Activated CD8-positive, alpha-beta T cell treated with anti-CD3 and anti-CD28 coated beads for 36 hours (primary cell): ENCODE measurements at places on chromosomes 11 and 22.

GRCh38 chr11:22512457-22512856, 113.2 kb downstream of the FANCF start:
- no peak for DNase-seq

GRCh38 chr11:119895981-119896380, 167.0 kb upstream of the NECTIN1 start:
- DNase-seq, result no peak

DNA sequence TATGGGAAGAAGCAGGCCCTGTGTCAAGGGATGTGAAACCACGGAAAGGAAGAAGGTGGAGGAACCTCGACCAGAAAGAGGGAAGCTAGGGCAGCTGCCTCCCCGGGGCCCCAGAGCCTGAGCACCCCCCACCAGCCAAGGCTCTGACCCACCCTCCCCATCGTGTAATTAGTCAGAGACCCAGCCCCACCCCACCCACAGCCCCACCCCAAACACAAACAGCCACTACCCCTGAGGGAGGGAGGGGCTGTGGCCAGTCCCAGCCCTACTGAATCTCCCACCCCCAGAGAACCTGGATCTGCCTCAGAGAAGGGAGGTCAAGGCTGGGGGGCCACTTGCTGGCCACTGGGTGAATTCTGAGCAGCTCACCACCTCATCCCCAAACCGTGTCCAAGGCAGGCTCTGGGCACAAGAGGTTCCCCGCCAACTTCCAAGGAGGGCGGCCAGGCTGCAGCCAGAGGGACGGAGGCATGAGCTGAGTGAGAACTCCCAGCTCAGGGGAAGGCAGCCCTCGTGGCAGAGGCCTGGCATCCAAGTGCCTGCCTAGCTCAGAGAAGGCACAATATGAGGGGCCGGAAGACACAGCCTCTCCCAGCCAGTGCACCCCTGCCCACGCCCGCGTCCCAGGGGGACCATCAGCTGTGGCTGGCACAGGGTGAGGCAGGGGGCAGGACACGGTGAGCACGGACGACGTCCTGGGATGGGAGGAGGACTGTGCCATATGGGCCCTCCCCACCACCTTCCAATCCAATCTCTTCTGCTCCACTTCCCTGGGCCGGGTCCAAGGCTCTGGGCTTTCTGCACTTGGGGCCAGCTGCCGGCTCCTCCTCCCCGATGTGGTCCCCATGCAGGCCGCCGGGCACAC, 2.7 kb downstream of the PLXNB2 start:
- no peak for DNase-seq

DNA sequence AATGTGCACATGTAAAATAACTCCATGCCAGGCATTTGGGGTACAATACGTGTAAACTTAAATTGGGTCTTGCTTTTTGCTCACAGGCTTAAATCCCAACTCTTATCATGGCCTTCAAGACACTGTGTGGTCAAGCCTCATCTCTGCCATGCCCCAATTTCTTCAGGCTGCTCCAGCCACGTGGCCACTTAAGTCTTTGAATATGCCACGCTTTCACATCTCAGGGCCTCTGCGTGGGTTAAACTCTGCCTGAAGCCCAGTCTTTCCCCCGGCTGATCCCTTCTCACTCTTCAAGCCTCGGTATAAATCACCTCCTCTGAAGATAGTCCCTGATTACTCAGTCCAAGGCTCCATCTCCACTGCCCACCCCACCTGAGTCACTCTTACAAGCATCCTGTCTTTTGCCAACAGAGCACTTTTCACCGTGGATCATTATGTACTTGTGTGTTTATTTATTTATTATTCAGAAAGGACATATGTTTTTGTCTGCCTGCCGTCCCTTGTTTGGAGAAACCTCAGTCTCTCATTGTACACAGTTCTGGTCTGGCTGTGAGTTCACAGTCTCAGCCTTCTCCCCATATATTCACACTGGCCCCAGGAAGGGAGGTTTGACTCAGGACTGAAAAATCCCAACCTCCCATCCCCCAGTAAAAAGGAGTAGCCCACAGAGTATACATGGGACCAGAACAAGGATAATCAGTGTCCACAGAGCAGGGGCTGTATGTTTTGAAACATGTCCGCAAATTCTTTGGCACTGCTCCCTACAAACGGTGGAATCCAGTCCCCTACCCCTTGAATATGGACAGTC, 344.7 kb downstream of the MN1 start:
- no peak for DNase-seq

GRCh38 chr22:49133541-49133940, 694.1 kb downstream of the BRD1 start:
- DNase-seq, result no peak

DNA sequence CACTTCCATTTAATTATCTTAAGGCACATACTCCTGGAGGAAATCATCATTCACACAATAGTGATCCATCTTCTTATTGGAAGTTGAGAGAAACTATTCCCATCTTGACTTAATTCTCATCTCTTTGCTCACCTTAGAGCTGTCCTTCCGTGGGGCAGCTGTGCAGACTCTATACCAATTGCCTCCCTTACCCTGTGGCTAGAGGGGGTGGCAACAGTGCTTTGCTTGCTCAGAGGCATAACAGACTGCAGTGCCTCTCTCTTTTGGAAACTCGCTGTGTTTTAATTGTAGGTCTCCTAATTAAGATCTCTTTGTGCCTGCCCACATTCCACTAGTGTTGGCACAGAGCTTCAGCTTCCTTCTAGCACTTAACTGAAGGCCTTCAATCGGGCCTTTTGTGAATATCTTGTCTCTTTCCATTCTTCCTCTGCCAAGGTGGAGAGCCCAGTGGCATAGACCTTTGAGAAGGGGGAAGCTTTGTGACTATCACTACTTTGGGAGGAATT, 5.5 kb downstream of the KMT2A start:
- peak; percentile 20 for DNase-seq

- no peak for DNase-seq
Observed at GRCh38 chr11:2570841-2571597, 126.2 kb downstream of the KCNQ1 start.

DNA sequence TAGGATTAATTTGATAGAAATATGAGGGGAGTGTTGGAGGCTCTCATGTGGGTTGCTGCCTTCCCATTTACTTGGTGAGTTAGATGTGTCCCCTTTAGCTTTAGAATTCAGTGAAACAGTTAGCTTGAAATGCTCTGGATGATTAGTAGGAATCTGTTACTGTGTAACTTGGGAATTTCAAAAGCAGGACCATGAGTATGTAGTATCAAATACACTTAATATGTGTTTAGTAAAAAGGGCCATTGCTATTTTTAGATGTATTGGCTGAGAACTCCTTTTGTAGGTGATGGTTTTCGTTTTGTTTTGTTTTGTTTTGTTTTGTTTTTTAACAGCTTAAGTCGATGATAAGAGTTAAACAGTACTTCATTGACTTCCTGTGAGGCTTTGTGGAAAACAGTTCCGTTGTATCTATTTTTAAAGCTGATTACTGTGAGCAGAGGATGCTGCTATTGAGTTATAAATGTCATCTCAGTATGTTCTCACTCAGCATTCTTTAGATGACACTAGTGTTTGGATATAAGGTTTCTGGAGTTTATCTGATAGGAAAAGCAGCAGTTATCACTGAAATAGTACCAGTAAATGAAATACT, 53.5 kb downstream of the MCAM start:
- DNase-seq, result no peak

DNA sequence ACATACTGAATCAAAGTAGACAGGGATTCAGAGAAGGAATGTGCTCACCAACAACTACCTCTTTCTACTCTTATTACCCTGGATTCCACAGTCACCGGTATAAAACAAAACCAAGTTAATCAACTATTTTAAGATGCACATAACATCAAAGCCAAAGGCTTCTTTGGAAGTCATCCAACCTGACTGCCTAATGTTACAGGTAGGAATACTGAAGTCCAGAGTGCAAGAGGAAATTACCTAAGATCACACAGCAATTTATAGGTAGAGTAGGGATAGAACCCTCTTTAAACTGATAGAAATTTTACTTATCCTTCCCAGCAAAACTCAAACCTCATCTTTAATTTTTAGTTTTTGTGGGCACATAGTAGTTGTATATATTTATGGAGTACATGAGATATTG, 76.3 kb downstream of the PAK1 start:
- DNase-seq, result no peak

DNA sequence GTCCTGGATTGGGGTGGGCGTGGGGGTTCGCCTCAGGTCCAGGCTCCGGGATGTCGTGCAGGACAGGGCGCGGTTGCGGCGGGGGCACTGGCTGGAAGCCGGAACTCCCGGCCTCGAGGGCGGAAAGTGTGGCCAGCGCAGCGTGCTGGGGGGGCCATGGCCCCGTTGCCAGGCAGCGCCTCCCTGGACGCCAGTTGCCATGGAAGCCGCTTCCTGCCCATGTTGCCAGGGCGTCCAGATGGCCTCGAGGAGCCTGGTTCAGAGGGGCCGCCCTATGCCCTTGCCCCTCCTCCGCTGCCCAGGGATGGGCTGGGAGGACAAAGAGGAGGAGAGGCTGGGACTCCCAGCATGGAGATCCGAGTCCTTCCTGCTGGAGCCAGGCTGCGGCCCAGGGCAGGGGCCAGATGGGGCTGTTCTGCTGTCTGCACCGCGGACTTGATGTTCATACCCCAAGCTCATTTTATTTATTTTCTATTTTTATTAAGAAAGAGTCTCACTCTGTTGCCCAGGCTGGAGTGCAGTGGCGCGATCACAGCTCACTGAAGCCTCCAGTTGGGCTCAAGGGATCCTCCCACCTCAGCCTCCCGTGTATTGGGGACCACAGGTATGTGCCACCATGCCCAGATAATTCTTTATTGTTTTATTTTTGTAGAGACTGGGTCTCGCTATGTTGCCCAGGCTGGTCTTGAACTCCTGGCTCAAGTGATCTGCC, 4.6 kb upstream of the CCDC188 start:
- no peak for DNase-seq

DNA sequence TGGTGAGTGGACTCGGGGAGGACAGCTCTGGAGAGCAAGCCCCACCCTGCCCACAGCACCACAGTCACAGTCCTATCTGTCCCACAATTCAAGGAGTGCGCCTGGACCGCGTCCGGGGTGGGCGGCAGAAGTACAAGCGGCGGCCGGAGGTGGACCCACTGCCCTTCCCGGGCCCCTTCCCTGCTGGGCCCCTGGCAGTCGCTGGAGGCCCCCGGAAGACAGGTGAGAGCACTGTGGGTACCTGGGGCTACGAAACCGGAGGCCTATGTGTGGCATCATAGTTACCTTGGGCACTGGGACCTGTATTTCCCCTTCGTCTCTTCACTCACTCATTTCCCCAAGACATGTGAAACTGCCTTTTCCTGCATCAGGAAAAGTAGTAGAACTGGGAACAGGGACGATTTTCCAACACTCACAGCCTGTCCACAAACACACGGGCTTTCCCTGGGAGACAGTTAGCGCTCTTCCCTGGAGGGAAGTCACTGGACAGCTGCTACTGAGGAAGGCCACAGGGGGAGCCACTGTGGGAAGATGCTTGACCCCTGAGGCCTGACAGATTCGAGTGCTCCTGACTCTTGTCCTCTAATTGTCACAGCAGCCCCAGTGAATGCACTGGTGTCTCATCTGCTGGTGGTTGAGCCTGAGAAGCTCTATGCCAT, 3.1 kb downstream of the TRMT112 start:
- DNase-seq, result no peak

GRCh38 chr11:1750481-1750839, at the start of gene IFITM10:
Gene IFITM10 (minus strand): TSS chr11:1750595. CDS start chr11:1750442, 153 bp downstream.
- DNase-seq, result no peak

GRCh38 chr11:94153320-94153719, 24.7 kb downstream of the PANX1 start:
- no peak for DNase-seq

- DNase-seq, result no peak
Observed at GRCh38 chr11:114063149-114063828, 3.8 kb downstream of the ZBTB16 start.

GRCh38 chr22:44297470-44298061, 15.2 kb downstream of the SHISAL1 start:
- DNase-seq, result no peak

DNA sequence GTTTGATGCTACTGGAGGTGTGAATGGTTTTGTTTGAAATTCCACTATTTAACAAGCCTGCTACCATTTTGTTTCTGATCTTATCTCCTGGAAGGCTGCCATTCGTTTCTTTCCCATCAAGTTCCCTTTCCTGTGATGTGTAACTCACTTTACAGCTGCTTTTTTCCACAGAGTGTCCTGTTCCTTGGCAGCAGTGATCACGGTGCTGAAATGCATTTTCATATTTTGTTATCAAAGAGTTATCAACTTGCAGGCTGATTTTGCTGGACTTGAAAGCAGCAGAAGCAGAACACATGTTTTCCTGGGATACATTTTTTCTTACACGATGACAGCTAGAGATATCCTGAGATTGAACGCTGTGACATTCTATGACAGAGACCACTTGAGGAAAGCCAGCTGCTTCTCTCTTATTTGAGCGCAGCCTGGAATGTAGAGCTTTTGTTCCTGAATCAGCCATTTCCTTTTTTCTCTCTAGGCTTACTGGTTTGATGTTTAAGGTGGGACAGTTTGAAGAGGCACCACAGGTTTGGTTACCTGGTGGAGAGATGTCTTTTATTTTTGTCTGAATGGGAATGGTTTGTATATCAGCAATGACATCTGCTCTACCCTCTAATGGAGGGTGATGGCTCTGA, 34.7 kb downstream of the PRR14L start:
- DNase-seq, result no peak

- DNase-seq, result no peak
Observed at GRCh38 chr11:122799406-122800105, 38.7 kb upstream of the CRTAM start.

- peak; percentile 46 for DNase-seq
Observed at GRCh38 chr11:116931206-116931953, 94.0 kb upstream of the APOA1 start.

DNA sequence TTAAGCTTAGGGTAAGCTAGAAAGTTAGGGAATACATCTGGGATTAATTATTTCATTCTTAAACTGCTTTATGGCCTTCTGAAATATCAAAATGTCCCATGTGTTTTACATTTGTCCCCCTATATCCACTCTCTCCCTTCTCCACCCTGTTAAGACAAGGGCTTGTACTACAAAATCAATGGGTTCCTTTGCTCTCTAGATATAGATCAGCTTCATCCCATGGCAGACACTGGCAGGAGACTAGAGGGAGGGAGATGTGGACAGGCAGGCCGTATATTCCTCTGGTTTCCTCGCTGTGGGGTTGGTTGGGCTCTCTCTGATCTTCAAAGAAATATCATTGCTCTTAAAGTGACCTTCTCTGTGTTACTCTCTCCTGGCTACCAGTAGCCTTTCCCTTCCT, 1281.0 kb downstream of the LRRC4C start:
- no peak for DNase-seq

DNA sequence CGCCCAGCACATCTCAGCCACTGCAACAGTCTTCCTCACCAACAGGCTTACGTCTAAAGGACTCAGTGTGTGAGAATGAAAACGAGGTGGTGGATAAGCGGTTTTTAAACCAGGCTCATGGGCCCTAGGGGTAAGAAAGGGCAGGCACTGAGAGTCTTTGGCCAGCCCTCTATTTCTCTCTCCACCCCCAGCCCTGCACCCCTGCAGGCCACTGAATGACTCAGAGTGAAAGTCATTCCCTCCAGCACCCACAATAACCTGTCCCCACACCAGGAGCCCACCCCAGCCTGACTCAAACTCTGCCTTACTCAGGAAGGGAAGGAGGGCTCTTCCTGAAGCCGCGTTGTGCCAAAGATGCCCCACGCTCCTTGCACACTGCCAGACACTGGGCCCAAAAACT, 72.0 kb downstream of the LARGE1 start:
- DNase-seq, result no peak
